ENCODE measurements at places on chromosomes 6 and 20.

- no peak for DNase-seq
Observed at GRCh38 chr6:15038013-15038791, 207.7 kb upstream of the JARID2 start.

DNA sequence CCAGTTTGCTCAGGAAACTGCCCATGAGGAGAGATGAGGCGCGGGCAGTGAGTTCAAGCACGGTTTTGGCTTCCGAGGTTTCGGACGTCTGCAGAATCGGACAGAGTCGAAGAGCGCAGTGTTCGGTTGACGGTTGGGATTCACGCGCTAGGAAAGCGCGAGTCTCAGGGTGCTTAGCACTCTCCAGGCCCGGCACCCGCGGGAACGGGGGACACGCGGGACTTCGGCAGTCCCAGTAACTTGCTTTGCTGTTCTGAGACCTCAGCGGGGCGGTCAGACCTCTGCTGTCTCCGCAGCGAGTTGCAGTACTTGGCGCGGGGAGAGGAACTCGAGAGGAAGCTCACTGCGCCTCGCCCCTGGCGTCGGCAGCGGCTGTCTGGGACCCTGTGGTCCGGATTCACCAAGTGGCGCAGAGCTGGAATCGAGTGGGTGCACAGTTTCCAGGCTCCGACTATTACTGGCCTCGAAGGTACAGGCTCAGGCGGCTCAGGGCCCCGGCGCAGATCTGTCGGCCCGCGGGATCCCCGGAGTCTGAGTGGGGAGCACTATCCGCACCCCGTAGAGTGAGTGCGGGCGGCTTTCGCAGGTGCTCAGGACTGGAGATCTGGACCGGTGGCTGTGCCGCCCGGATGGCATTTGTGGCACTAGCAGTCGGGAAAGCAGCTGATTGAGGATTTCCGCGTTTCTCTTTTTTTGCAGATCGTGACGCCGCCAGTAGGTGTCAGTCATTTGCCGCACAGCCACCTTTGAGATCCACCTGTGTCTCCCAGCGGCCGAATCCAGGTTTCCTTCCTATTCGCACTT, at the start of gene POM121L2:
Gene POM121L2, minus strand, starts transcription at position 128 of the 804 bp plus-strand sequence. Its CDS starts 103 bp downstream, at position 25.
- peak; percentile 40 for DNase-seq

DNA sequence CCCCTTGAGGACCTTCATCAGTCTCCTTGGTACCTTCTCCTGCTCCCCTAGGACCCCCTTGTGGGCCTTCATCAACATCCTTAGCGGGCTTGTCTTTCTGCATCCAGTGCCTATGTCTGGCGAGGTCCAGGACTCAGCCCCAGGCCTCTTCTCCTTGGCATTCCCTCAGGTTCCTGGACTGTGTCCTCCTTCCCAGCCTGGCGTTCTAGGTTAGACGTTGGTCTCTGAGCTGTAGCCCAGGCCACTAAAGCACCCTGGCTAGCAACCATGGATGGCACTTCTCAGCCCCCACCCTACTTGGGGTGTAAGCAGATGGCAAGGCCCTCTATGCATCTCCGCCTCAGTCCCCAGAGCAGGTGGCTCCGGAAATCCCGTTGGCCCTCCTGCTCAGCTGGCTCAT, 51.5 kb upstream of the NNAT start:
- no peak for DNase-seq

GRCh38 chr20:48861444-48861843, 33.6 kb upstream of the PREX1 start:
- no peak for DNase-seq

DNA sequence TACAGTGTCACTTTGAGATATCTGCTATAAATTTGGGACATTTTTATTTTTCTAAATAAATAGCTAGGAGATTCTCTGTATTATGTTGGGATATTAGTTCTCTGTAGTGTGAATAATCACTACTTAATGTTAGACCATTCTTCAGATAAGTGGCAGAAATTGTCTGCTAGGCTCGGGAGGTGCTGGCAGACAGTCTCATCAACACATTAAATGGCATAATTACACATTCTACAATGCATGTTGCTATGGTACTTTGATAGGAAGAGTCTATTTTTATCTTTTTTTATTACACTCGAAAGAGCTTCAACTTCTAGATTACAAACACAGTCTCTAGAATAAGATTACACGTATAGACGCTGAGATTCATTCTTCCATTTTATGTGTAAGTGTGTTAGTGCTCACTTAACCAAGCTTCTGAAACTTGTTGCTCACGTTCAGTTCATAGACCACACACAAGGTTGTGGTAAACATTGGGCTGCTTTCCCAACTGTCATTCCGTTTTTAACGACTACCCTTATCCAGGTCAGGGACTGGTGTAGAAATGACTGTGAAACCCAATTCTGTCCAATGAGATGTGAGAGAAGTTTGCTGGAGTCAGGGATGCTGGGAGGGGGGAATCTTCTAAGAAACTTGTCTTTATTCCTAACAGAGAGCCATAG, 78.6 kb downstream of the TPBG start:
- no peak for DNase-seq

DNA sequence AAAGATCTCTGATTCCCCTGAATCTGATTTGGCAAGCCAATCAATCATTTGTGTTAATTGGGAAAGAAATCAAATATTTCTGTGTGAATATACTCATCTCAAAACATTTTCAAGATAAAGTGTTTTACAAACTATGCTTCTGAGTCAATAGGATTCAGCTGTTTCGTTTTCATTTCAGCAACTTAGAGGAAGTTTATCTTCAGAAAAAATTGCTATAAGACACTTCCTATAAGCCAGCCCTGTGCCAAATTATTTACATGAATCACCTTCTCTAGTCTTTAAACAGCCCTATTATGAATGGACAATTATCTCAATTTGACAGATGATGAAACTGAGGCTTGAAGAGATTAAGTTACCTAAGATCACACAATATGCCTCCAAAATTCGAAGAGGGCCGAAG, 10.9 kb downstream of the DEFB129 start:
- DNase-seq, result no peak

DNA sequence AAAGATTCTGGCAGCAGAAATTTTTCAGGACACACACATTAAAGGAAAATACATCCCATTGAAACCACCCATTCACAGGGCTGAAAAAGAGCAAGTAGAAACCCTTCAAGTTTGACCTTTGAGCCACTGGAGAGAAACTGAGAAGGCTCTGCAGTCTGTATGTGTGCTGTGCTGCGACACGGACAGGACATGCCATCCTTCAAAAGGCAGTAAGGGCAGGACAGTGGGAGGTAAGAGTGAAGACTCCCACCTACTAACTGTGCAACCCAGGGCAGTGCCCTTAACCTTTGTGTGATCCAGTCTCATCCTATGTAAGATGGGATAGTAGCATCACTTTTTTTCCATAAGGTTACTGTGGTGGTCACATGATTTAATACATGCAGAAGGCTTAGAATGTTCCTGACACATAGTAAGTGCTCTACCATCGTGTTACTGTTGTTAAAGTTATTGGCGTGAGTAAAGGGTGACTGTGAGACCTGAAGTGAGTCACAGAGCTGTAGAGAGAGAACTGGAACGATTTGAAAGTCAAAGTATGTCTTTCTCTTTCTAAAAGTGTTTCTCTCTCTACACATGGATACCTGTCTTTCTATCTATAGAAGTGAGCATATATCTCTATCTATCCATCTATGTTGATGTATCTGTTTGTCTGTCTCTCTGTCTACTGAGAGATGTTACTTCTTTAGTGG, 153.7 kb upstream of the OLIG3 start:
- no peak for DNase-seq

GRCh38 chr6:170045981-170046667, 244.8 kb downstream of the DLL1 start:
- DNase-seq, result peak; percentile 7

GRCh38 chr20:47957135-47957534, 171.9 kb upstream of the SULF2 start:
- no peak for DNase-seq

DNA sequence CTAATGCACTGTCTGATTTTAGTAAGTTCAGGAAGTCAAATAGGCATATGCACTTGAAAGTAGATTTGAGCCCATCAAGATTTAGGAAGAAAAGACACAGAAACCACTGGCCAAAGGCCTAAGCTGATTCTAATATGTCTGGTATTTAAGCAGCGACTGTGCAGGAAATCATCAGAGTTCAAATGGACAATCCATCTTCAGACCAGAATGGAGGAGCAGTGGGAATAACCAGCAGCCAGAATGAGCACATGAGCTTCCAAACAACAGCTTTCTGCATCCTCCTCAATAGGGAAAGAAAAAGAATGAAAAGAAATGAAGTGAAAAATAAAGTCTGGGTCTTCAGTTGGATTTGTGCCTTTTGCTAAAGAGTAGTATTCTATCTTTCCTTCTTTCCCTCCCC, 50.6 kb downstream of the SOD2 start:
- DNase-seq, result no peak

DNA sequence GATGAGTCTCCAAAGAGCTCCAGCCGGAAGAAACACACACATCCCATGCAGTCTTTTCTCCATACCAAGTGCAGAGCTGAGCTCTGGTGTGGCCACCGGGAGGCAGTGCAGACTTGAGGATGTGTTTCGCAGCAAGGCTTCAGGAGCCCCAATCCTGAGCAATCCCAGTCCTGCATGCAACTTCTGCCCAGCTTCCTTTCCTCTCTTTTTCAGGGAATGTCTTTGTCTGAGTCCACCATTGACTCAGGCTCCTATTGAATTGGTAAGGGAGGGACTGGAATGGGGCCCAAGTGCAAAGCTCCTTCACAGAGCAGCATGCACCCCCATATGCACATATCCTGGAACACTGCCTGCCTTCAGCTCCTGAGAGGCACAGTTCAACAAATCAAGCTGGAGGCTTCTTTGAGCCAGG, 50.5 kb upstream of the ASIP start:
- peak; percentile 78 for DNase-seq

- DNase-seq, result no peak
Observed at GRCh38 chr20:21027569-21027968, 78.6 kb downstream of the LINC00237 start.

GRCh38 chr20:21424846-21425245, 27.5 kb upstream of the NKX2-4 start:
- DNase-seq, result no peak

DNA sequence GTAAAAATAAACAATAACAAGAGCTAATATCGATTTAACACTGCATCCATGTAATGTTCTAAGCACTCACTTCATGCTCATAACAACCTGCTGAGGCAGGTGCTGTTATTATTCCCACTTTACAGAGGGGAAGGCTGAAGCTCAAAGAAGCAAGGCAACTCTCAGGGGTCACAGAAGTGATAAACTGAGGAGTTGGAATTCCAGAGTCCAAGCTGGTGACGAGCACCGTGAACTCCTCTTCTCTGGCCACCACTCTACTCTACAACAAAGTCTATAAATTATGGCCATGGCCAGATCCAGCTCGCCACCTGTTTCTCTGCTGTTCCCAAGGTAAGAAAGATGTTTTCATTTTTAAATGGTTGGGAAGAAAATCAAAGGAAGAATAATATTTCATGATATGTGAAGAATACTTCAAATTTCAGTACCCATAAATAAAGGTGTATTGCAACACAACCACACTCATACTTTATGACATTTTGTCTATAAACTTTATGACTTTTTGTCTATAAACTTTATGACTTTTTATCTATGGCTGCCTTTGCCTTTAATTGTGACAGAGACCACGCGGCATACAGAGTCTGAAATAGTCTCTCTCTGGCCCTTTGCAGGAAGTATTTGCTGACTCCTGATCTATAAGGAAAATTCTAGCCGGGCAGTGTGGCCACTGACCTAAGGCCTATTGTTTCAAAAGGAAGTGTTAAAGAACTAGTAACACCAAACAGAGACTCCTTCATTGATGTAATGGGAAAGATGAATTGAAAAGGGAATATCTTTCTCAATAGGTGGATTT, 113.2 kb upstream of the KCNG1 start:
- no peak for DNase-seq

DNA sequence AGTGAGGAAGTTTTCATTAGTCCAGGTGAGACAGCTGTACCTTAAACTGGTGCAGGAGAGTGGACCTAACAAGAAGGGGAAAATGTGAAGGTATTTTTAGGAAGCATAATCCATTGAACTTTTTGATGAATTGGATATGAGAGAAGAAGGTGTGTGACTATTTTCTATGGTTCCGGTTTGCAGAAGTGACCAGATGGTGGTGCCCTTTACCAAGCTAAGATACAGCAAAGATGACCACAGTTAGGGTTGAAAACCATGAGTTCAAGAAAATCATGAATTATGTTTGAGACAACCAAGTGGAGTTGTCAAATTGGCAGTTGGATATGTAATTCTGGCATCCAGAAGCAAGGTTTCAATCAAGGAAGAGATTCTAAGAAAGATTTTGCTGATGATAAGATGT, 61.9 kb upstream of the NRSN1 start:
- DNase-seq, result no peak

DNA sequence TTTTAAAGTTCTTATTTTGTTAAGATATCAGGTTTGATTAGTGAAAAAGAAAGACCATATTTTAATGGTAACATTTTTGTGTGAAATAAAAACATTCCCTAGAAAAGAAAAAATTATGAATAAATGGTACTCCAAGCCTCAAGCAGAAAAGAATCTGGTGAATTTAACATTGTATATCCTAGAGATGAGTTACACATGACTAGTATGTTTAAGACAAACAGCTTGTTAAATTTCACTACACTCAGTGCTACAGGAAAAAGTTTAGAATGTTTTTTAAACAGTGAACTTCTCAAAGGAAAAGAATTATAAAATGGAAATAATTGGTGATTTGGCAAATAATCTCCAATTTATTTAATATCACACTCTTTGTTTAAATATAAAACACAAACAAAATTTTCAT, 222.7 kb upstream of the MCHR2 start:
- DNase-seq, result no peak

DNA sequence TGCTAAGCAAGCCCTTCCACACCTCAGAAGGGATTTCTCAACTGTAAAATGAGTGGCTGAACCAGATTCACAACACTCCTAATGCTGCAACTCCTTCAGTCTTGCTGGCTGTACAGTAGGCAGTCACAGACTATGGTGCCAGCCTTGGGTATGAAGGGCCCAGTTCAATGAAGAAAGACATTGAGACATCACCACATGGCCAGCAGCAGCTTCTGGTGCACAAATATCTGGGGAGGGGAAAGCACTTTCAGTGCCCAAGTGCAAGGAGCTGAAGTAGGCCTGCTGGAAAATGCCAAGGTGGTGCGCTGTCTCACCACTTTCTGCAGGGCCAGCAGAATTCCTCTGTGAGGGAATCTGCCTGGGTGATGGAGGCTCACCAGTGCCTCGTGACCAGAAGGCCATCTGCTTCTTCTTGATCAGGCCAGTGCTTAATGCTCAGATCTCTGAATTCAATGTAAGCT, 1.8 kb downstream of the PLA2G7 start:
- no peak for DNase-seq

DNA sequence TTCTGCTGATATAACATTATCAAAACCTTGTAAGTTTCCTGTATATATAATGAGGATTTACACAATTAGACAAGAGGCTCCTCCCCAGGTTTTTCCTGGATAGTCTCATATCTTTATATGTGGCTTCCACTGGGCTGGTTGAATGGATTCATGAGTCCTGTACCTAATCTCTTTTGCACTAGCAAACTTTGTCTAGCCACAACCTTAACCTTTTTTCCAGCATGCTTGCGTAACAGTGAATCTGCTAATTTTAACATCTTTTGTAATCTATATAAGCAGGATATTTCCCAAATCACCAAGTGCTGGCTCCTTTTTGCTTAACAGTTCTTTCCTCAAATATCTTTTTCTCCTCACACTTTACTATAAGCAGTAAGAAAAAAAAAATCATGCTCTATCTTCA, 153.6 kb downstream of the COL21A1 start:
- DNase-seq, result no peak

GRCh38 chr20:22529150-22530019, 55.0 kb downstream of the FOXA2 start:
- DNase-seq, result no peak

Data from mesothelial cell of epicardium (in vitro differentiated cells).